GM13976 (cell line): ENCODE measurements at places on chromosomes 6 and 20.

DNA sequence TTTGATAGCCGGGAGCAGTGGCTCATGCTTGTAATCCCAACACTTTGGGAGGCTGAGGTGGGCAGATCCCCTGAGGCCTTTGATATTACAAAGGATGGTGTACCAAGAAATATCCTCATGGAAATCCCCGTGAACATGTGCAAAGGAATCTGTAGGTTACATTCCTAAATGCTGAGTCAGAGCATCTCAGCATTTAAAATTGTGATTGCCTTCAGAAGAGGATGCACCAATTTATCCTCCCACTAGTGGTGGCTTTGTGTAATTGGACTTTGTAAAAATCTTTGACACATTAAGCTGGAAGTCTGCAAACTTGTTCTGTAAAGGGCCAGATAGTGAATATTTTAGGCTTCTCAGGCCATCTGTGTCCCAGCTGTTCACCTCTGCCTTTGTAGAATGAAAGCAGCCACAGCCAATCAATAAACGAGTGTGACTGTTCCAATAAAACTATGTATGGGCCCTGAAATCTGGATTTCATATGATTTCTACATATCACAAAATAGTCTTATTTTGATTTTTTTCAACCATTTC lies 11.8 kb downstream of the TMEM14B start:
- no peak for DNase-seq

GRCh38 chr20:21180248-21180647 lies 54.4 kb downstream of the KIZ start:
- DNase-seq, result no peak

- no peak for DNase-seq
These were observed 74.1 kb downstream of the TRMT11 start for GRCh38 chr6:126060400-126060799.

- no peak for DNase-seq
These were observed 58.3 kb downstream of the SERAC1 start for GRCh38 chr6:158109748-158110147.

- no peak for DNase-seq
These were observed 7.2 kb downstream of the LPIN3 start for GRCh38 chr20:41347523-41348429.

GRCh38 chr6:113762641-113763040 lies 94.5 kb upstream of the MARCKS start:
- DNase-seq, result no peak
